ENCODE measurements at places on chromosomes 2 and 18.

DNA sequence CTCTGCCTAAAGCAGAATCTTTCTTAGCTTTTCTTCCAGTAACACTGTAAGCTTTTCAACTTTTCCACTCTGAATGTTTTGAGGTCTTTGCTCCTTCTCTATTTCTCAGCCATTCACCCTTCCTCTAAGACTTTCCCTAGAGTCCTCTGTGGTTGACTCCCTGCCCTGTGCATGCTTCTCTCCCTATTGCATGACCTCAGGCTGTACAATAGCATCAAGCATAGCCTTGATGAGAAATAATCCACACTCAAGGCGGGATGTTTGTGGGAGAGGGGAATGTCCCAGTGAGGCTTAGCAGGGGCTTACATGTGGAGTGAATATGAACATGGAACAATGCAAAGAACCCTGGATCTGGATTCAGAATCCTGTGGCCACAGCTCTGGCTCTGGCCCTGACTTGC, 48.4 kb upstream of the IGFBP5 start:
- no peak for DNase-seq

DNA sequence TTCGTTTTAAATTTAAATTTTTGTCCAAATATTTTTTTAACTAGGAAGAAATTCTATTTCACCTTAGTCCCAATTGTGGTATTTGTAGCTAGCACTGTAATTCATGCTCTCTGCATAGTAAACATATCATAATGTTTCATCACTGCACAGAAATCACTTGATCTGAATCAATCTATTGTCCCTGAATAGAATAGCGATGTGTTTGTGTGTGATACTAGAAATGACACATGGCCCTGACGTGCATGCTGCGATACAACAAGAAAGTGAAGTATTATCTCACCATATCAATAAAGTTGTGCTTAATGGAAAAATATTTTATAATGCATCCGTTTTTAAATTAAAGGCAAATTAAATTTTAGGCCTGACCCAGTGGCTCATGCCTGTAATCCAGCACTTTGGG, 10.0 kb downstream of the TTL start:
- DNase-seq = no peak

DNA sequence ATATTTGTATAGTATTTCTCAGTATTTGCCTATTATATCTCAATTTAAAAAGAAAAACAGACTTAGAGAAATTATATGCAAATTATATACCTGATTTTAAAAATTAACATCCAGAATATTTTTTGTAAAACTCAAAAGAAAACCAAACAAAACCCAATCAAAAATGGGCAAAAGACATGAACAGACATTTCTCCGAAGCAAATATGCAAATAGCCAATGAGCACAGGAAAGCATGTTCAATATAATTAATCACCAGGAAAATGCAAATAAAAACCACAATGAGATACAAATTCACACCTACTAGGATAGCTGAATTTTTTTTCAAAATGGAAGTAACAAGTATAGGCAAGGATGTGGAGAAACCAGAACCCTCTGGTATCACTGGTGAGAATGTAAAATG, 108.0 kb downstream of the USP34 start:
- no peak for DNase-seq

- DNase-seq = no peak
These were observed 101.1 kb downstream of the PIGN start for GRCh38 chr18:62085756-62086155.

- DNase-seq = peak; percentile 37
These were observed 178.2 kb upstream of the RASGRP3 start for GRCh38 chr2:33298233-33298632.

GRCh38 chr2:194014639-194015038, 1642.4 kb upstream of the SLC39A10 start:
- no peak for DNase-seq

GRCh38 chr2:19949071-19949470, 40.8 kb downstream of the WDR35 start:
- no peak for DNase-seq

DNA sequence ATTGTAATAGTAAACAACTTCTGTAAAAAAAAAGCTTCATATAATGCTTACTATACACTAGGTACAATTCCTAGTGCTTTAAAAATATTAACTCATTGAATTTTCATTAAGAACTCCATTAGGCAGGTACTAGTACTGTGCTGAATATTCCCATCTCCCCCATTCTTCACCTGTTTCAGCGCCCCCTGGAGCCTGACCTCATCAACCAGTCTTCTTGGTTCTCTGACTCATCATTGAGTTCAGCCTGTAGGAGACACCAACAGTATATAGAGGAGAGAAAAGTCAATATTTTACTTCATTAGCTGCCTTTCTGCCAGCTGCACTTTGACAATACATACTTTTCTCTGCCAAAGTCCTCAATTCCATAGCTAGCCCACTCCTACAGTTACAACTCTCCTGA, 1009.9 kb upstream of the KLHL29 start:
- no peak for DNase-seq

GRCh38 chr2:35035883-35036282, 1319.7 kb upstream of the CRIM1 start:
- peak; percentile 61 for DNase-seq

GRCh38 chr18:4450065-4450658, 4.9 kb downstream of the DLGAP1 start:
- DNase-seq = no peak

DNA sequence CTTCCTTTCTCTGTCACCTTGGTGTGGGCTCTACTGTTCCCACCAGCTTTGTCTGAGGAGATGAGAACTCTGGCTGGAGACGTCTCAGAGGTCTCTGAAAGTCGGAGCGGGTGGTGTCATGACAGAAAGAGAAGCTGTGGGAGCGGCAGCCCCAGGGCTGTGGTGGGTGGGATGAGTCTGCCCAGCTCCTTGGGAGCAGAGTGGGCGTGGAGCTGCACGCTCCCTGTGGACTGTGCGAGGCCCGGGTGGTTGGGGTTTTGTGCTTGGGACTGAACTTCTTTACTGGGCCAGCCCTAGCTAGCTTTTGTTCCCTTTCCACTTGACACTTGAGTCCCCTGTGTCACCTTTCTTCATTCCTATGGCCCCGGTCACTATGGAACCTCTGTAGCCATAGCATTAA, 10.4 kb downstream of the TOGARAM2 start:
- DNase-seq = no peak

DNA sequence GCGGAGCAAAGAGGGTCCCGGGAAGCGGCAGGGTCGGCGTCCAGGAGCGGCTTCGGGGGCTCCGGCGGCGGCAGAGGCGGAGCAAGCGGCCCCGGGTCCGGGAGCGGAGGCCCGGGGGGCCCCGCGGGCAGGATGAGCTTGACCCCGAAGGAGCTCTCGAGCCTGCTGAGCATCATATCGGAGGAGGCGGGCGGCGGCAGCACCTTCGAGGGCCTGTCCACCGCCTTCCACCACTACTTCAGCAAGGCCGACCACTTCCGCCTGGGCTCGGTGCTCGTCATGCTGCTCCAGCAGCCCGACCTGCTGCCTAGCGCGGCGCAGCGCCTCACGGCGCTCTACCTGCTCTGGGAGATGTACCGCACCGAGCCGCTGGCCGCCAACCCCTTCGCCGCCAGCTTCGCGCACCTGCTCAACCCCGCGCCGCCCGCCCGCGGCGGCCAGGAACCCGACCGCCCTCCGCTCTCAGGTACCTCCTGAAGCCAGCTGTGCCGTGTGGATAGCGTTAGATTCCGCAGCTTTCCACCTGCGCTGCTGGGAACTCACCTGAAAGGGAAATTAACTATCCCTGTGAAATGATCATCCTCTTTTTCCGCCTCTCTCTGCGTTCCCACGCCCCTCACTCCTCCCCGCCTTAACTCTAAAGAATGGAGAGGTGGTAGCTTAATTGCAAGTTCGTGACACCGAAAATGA, 472 bp downstream of the CNOT11 start:
- no peak for DNase-seq

DNA sequence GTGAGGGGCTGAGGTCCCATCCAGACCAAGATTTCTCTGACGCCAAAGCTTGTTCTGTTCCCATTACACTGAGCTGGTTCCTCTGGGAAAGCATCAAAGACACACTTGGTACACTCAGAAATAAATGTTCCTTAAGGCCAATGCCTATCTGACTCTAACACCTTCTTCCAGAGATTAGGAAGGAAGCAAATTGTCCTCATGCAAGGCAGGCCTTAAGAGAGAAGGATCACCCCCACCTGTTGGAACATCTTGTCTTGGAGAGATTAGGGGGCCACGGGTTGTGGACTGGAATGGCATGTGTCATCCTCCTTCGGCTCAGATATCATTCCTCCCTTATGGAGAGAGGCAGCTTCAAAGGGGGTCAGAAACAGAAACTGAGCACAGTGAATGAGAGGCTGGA, 100.2 kb downstream of the ANKRD44 start:
- DNase-seq = no peak

- no peak for DNase-seq
These were observed 584.8 kb downstream of the TSN start for GRCh38 chr2:122340246-122340645.

DNA sequence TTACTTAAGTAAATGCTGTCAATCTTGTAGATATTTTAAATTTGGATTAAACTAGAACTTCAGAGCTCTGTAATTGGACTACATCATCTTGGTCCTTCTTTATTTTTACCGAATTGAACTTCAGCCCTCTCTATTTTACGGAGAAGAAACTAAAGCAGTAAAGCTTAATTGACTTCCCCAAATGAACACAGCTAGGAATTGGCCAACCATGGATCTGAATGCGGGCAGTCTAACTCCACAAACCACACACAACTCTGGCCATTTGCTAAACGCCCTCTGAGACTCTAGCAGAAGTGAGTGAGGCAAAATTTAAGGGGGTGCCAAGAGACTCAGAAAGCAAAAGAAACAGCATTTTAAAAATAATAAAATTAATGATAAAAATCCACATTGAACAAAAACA, 86.3 kb upstream of the KCTD1 start:
- no peak for DNase-seq

- DNase-seq = no peak
These were observed 401.2 kb upstream of the CDH7 start for GRCh38 chr18:65349635-65350034.

GRCh38 chr2:235864302-235864701, 303.9 kb downstream of the GBX2 start:
- DNase-seq = no peak

- no peak for DNase-seq
These were observed 328.5 kb upstream of the FANCL start for GRCh38 chr2:58569475-58570185.

GRCh38 chr2:217086718-217087117, 226.9 kb upstream of the TNP1 start:
- DNase-seq = no peak

DNA sequence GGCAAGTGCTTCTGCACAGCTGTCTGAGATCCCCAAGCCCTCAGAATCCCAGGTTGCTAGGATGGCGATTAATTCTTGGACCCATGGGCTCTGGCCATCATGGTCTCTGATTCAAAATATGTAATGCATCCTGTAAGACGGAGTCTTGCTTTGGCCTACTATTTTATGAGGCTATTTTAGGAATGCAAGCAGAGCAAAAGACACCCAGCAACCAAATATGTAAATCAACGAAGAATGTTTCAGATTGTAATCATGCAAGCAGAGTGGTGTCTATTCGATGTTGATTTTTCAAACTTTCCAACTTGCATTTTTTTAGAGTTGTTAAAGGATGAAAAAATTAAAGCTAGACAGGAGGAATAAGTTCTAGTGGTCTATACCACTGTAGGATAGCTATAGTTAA, 154.8 kb downstream of the COL6A3 start:
- DNase-seq = no peak

GRCh38 chr2:171957061-171957460, 34.8 kb downstream of the HAT1 start:
- DNase-seq = peak; percentile 16

DNA sequence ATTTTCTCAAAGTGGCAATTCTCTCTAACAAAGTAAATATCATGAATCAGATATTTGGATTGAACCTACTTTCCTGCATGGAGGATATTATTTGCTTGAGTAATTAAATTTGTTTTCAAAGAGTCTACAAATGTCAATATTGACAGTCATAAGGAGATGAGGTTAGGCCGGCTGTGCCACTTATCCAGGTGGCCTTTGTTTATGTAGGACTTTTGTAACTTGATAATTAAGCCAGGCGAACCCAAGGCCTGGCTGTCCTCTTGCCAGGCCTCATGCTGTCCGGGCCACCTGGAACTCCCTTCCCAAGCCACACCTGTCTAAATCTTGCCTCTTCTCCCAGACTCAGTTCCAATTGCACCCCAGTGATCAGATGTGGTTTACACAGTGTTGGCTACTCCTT, 255.2 kb downstream of the ACKR3 start:
- no peak for DNase-seq

- DNase-seq = no peak
These were observed 28.5 kb downstream of the GRHL1 start for GRCh38 chr2:9979977-9980376.

DNA sequence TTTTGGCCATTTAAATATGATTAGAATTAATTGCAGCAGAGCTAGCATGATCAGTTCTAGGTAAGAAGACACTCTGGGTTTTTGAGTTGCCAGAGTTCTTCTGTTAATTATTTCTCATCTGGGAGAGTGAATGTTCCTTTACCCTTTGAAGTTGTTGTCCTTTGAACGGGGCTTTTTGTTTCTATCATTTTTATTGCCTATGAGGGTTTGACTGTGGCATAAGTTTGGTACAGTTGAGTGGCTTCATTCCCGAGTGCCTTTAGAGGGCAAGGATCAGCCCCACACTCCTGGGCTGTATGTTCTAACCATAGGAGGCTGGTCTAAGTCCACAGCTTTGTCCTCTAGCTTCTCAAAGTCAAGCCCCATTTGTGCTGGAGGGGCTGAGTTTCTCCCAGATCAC, 804.3 kb downstream of the KCNJ3 start:
- no peak for DNase-seq

GRCh38 chr18:67510831-67511230, 5.7 kb downstream of the DSEL start:
- DNase-seq = no peak

DNA sequence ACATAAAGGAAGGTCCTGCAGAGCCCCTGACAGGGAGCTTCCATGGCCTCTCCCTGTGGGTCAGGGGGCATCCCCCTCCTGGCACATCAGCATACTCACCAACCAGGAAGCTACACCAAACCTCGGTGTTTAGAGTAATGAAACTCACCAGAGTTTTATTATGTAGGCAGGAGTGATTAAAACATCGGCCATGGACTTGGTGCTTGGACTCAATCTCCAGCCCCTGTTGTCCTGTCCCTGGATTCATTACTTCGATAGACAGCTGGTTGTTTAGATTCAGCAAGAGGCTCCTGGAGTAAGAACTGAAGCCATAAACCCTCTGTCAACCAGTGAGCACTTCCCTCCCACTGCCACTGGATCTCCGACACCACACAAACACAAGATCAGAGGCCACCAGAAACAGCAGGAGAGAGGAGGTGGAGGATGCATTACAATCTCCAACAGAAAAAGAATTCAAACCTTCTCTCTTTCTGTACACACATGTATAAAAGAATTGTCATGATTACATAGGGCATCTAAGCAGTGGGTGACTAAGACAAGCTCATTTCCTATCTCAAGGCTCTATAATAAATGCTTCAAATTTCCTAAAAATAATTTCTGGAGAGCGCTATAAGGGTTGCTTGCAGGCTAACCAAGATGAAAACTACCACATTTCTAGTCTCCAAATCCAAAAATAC, 27.2 kb downstream of the TBC1D8 start:
- DNase-seq = no peak

All from A549 (cell line).